ENCODE measurements at places on chromosomes 3 and 15. TPM values are rescaled to one million over a fixed set of nuclear protein-coding genes. Genes with fewer than 3 reads are reported as not detected.
A peak's percentile ranks its signal among the peaks of the same experiment; 100 is the strongest.

- no peak for DNase-seq
Measured at GRCh38 chr3:44058022-44058867, 183.4 kb upstream of the TOPAZ1 start.

DNA sequence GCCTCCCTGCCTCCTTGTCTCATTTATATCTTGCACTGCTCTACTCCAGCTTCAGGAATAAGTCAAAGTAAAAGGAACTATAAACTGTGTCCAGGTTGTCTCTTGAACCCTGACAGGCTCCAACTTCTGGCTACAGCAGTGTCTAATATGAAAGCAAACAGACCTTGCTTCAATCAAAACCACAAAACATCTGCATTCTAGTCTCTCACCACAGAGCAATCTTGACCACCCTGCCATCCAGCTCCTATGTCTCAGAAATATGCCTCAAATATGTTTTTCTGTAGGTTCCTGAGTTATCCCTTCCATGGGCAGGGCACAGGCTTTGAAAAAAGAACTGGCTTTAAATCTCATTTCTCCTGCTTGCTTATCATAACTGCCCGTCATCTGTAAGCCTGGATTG, 13.0 kb upstream of the RAMAC start:
- DNase-seq = no peak

DNA sequence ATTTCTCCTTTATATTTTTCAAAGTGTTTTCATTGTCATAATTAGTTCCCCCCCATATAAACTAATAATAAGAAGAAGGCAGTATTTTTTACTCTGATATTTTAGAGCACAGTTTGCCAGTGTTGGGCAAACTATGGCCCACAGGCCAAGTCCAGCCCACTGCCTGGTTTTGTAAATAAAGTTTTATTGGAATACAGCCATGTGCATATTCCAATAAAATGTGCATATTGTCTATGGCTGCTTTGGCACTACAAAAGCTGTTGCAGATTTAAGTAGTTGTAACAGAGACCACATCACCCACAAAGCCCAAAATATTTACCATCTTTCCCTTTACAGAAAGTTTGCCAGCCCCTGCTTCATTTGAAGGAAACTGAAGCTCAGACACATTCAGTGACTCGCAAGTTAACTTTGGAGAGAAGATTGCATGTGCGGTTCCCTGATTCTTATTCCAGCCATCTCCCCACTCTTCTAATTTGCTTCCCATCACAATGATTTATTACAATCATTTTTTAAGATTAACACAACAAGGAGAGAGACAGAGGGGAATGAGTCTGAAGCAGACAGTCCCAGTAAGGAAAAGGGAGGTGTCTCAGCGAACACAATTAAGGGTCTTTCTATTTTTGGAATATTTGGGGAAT, 48.9 kb downstream of the RFTN1 start:
- DNase-seq = no peak

DNA sequence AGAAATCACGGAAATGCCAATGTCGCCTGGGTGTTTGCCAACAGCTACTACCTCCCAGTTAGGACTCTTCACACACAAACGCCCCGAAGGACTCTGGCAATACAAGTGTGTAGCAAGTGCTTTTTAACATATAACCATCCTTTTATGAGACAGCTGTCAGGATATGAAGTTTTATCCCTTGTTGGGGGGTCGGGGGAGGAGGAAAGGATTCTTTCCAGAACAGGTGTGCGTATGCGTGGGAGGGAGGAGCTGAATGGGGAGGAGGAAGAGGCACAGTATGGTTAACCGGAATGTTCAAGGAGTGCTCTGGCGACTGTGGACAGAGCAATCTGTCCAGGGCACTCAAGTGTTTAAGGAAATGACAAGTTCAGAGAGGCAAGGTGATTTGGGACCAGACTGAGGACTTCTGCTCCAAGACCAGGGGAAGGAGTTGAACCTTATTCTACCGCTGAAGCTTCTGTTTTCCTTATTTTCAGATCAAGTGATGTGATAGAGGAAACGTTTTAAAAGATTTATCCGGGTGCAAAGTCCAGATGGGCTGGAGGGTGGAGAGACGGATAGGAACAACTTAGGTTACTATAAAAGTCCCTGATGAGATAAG, 1.3 kb downstream of the TSPAN3 start:
- DNase-seq = peak; percentile 44

DNA sequence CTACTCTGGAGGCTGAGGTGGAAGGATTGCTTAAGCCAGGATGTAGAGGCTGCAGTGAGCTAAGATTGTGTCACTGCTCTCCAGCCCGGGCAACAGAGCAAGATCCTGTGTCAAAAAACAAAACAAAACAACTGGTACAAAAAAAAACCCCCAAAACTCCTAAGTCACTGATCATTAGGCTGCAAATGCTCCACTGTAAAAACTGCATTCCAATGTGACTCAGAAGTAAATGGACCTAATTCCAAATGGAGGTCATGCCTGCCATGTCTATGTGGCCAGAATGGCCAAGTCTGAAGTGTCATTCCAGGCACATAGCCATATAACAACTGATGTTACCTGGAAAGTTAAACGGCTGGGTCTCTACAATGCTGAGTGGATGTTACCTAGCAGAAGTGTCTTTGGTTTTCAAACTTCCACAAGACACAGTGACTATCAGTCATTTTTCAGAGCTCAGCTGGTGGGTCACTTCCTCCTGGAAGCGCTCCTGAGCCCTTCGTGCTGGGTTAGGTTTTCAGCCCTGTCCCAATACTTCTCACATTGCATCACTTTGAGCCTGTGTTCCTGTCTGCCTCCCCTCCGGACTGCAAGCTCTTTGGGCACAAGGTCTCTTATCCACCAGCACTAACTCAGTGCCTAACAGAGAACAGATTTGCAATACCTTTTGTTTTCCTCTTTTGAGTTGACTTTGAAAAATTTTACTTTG, 10.6 kb downstream of the FSTL1 start:
- no peak for DNase-seq

GRCh38 chr3:15007681-15008141, 57.4 kb downstream of the MRPS25 start:
- DNase-seq = no peak

DNA sequence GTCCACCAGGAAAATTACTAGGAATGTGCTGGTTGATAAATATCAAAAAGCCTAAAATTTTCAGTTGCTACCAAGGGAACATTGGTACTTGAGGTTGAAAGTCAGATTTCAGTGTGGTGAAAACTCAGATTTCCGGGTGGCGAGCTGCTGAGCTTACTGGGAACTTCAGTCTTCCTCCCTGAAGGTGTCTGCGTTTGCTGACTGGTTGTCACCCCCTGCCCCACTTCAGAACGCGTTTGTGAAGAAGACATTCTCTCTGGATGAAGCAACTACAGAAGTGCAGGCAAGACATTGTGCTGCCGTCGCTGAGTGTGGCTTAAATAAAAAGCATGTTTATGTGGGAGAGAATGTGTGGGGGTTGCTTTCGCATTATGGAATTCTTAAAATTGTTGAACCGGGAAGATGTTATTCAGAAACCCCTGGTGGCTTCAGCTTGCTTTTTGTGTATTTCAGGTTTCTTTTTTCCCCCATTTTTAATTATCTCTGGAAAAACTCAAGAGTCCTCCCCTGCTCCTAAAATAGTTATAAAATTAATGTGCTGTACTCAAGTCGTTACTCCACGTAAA, 7.1 kb downstream of the FAM81A start:
- no peak for DNase-seq

GRCh38 chr3:136262559-136262958, 12.4 kb downstream of the PCCB start:
- no peak for DNase-seq

DNA sequence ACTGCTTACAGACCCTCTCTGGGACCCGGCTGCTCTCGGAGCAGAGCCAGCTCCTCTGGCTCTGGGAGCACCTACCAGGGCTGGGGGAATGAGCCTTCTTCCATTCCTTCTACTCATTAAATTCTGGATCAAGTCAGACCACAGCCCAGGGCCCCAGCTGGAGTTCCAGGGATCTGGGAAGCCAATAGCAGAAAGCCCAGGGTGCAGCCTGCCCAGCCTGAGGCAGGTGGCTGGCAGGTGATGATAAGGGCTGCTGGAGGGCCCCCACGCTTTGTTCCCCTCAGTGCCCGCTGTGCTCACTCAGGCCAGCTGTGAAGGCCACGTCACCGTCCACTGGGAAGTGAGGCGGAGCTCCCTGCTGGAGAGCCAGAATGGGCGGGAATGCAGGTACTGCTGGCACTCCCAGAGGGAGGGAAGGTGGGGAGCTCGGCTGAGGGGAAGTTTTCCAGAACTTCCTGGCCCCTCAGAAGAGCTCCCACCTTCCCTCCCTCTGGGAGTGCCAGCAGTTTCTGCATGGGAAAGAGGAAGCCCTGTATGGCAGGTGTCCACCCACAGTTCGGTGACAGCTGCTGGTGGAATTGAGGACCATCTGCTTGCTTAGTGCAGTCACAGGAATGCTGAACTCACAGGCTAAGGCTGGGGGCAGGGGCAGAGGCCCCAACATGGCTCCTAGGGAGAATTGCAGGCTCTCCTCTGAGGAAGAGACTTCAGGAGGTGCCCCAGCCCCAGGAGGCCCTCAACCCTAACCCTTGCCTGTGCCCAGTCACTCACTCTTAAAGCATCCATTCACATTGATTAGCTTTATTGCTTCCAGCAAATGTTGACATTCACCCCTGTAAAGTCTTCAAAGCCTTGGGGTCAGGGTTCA, 12.6 kb upstream of the RTP3 start:
- DNase-seq = peak; percentile 66

GRCh38 chr3:161014843-161015749, 90.1 kb downstream of the B3GALNT1 start:
- peak; percentile 98 for DNase-seq

Gene ZPLD1
- not detected for total RNA-seq

DNA sequence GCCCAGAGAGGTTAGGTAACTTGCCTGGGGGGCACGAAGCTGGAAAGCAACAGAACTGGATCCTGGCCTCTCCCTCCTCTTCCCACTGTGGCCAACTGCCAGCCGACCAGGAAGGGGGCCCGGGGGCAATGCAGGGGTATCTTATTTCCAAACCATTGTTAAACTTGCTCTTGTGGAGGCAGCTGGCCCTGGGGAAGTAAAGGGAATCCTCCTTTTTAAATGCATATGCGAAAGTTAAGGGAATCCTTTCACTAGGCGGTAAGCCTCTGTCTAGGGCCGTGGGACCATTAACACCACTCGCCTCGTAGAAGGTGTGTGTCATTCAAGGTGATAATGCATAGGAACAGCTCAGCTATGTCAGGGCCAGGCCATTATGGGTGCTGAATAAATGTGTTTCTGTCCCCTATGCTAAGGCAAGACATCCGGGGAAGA, 68.6 kb downstream of the ST6GAL1 start:
- no peak for DNase-seq

DNA sequence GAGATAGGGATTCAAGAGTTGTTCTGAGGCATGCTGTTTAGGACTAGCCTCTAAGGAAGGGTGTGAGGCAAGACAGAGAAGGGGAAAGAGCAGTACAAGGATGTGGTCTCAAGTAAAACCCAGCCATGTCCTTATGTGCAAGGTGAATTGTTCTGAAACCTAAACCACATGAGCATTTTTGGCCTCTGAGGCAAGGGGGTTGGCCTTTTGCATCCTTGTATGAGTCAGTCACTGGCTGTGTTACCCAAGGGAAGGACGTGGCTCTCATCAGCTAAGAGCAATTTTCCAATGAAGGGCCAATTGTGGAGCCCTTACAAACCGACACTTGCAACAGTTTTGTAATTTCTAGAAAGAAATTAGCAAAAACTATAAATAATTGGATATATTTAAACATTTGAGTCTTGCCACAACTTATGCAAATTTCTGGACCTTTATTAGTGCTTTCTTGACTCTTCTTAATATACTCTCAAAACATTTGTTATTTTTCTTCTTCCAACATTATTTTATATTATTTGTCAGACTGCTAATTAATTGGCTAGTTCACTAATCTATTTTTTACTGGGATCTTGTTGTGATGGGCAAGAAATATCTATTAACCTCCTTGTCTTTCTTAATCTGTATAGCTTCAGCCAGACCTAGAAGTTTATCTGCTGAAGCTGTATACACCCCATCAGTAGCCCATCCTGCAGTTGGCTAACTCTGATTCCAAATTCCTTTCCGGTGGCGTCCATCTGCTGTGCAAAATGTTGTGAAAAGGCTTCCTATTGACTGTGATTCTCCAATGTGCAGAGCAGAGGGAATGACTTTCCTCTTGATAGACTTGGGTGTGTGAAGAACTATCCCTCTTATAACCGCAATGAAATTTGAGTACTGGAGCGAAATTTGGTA, 97.7 kb upstream of the P2RY1 start:
- DNase-seq = no peak

DNA sequence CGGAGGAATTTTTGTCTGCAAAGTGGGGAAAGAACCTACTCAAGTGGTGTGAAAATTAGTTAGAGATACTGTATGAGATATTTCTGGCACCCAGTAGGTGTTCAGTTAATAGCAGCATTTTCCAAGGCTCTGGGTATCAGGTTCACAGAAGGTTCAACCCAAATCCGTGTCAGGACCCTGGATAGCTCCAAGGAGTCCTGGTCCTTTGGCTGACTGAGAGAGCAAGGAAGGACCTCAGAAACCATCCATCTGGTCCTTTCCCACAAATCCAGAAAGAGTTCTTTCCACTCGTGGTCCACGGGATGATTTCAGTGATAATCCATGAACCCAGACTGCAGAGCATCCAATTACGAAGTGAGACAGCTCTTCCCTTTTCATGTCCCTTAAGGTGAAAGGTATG, 51.4 kb downstream of the SLC6A11 start:
- DNase-seq = no peak

Gene SENP8
- total RNA-seq = 1.4 TPM

DNA sequence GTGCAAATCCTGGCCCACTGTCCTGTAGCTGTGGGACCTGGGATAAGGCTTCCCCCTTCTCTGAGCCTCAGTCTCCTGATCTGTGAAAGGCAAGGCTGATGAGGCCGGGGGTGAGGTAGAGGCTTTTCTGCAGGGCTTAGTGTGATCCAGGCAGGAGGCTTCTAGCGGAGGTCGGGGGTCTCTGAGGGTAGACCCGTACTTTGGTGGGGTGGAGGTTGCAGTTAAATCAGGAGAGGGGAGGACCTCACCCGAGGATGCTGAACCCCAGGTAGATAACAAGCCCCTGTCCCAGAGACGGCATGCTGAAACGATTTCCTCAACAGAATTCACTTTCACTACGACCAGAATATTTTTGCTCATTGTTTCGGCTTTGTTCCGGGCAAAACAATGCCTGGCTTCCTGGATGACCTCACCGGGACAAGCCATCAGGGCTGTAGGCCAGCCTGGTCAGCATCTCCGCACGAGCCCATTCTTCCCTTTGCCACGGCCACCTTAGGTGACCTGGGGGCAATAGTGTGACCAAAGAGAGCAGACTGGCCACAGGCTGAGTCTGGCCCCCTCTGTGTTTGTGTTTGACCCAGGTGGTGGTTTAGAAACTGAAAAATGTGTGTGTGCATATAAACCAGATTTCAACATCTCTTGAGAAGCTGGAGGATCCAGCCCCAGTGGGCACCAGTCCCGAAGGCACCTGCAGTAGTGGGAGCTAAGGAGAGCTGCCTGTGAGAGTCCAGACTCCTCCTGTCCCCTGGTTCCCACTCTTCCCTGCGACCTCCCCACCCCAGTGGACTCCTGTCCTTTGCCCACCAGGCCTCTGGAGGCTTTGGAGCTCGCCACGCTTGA, 33.0 kb downstream of the SLC6A6 start:
- DNase-seq = no peak

- peak; percentile 44 for DNase-seq
Measured at GRCh38 chr15:70259028-70259424, 161.3 kb upstream of the TLE3 start.

- no peak for DNase-seq
Measured at GRCh38 chr3:54349231-54349652, 226.9 kb downstream of the CACNA2D3 start.

Gene MRPL46
- total RNA-seq = 54.4 TPM

All from G401 (cell line).